ENCODE measurements at places on chromosomes 1 and 21.

- peak; percentile 55 for DNase-seq
- no peak overlapping the region for H3K27ac ChIP-seq
- no peak overlapping the region for H3K4me3 ChIP-seq
- H3K4me1 ChIP-seq: no peaks in the 10 kb centered on the region
- peaks cover 2% of the 10 kb centered on the region for H3K27me3 ChIP-seq
Measured at GRCh38 chr1:182069028-182069466, 7.5 kb upstream of the ZNF648 start.

DNA sequence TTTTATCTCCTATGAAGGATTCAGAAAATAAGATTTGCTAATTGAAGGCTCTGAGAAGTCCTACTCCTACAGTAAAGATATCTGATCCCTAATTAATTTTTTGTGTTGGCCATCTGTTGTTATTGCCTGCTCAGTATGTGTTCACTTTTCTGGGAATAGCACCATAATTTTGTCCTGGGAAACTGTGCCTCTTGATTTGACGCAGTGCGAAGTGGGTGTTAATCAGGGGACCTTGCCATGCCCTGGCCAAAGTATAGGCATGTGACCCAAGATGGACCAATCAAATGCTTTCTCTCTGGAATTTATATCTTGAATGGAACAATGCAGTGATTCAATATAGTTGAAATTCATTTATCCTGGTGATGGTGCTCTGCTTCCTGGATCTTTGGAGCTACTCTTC lies 30.4 kb upstream of the GNG12 start:
- no peak overlapping the region for H3K27ac ChIP-seq
- DNase-seq: no peak
- H3K27me3 ChIP-seq: no peaks in the 10 kb centered on the region
- no peaks in the 10 kb centered on the region for H3K4me1 ChIP-seq
- no peaks in the 10 kb centered on the region for H3K36me3 ChIP-seq
- H3K4me3 ChIP-seq: no peak overlapping the region

DNA sequence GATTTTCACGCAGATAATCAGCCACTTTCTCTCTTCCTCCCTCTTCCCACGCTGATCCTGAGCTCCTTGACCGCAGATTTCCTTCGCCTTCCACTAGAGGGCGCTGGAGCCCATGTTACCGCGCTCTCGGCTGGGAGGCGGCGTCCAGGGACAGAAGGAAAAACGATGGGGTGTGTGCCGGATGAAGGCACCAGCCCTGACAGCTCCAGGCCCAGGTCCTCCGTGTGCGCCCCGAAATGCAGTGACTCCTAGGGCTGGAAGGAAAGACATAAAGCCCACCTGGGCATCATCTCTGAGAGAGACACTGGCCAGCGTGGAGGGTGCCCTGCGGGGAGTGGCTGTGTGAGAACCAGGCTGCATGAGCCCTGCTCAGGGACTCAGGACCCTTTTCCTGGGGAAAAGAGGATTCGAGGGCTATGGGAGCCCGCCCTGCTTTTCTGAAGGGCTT lies 44.9 kb upstream of the CYP2J2 start:
- H3K4me1 ChIP-seq: peaks cover 4% of the 10 kb centered on the region
- H3K36me3 ChIP-seq: no peaks in the 10 kb centered on the region
- DNase-seq: no peak
- peaks cover 4% of the 10 kb centered on the region for H3K27me3 ChIP-seq
- no peak overlapping the region for H3K4me3 ChIP-seq
- no peak overlapping the region for H3K27ac ChIP-seq

GRCh38 chr1:182394055-182394775 lies 2.6 kb upstream of the GLUL start:
- H3K4me1 ChIP-seq: peaks cover 22% of the 10 kb centered on the region
- no peak overlapping the region for H3K27ac ChIP-seq
- DNase-seq: no peak

DNA sequence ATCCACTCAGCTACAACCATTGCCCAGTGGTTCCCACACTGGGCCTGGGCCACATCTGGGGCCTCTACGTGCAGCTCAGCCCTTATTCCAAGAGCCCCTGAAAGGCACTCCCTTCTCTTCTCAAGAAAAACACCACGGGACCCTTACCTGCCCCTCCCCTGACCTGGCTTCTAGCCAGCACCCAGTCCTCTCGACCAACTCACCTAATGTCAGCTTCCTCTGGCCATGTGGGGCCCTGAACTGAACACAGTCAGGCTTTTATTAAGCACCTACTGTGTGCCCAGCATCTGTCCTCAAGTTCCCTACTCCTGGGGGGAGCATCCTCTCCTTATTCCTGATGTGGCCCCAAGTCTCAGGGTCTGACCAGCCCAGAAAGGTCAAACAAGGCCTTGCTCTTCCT lies 208.4 kb downstream of the MATN1 start:
- H3K27me3 ChIP-seq: no peaks in the 10 kb centered on the region
- no peak for DNase-seq
- no peaks in the 10 kb centered on the region for H3K4me1 ChIP-seq
- H3K4me3 ChIP-seq: no peak overlapping the region

DNA sequence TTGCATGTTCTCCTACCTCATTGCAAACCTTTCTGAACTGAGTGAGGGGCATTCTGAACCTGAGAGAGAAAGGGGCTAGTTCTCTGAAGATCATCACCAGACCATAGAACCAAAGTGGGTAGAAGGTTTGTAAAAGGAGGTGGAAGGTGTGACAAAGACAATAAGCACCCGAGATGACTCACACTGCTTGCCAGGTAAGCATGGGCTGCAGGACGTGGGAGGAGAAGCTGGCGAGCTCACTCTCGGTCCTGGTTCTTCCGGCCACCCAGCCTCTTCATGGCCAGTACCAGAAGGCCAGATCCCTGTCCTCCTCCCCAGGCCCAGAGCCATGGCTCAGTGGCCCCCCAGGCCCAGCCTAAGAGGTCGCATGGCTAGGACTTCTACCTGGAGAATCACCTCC lies 128.3 kb downstream of the TMEM53 start:
- no peak overlapping the region for H3K27ac ChIP-seq
- no peaks in the 10 kb centered on the region for H3K27me3 ChIP-seq
- no peaks in the 10 kb centered on the region for H3K4me1 ChIP-seq

GRCh38 chr21:43985690-43986251 lies 26.3 kb upstream of the TRAPPC10 start:
- no peaks in the 10 kb centered on the region for H3K27me3 ChIP-seq
- no peak overlapping the region for H3K4me3 ChIP-seq
- H3K27ac ChIP-seq: no peak overlapping the region
- H3K4me1 ChIP-seq: no peaks in the 10 kb centered on the region
- DNase-seq: no peak
- H3K36me3 ChIP-seq: peaks cover 4% of the 10 kb centered on the region

DNA sequence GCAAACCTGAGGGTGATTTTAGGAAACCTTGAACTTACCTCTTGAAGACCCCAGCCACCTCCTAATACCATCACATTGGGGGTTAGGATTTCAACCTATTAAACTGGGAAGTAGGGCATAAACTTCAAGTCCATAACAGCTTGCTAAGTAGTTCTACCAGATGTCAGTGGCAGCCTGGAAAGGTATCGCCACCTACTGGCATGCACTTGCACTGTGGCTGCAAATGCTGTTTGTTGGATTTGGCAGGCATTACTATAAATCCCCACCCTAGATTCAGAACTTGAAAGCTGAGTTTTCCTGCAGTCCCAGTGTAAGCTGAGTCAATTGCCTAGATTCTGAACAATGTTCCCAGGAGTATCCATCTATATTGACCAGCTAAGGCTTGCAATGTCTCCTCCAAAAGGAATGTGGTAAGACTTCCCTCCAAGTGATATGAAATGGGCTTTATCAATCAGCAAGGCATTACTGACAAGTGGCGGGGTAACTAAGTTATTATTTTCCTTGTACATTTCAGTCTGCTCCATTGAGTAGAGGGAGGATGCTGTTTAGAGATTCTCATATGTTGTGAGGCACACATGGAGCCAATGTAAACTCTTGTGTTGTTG lies 474.5 kb downstream of the PTPRC start:
- DNase-seq: peak; percentile 52
- no peaks in the 10 kb centered on the region for H3K27me3 ChIP-seq
- H3K36me3 ChIP-seq: no peaks in the 10 kb centered on the region
- no peak overlapping the region for H3K4me3 ChIP-seq

GRCh38 chr1:110089561-110090275 lies 19.2 kb upstream of the ALX3 start:
- no peaks in the 10 kb centered on the region for H3K36me3 ChIP-seq
- H3K27me3 ChIP-seq: no peaks in the 10 kb centered on the region
- no peak overlapping the region for H3K4me3 ChIP-seq
- no peak for DNase-seq
- H3K4me1 ChIP-seq: no peaks in the 10 kb centered on the region

DNA sequence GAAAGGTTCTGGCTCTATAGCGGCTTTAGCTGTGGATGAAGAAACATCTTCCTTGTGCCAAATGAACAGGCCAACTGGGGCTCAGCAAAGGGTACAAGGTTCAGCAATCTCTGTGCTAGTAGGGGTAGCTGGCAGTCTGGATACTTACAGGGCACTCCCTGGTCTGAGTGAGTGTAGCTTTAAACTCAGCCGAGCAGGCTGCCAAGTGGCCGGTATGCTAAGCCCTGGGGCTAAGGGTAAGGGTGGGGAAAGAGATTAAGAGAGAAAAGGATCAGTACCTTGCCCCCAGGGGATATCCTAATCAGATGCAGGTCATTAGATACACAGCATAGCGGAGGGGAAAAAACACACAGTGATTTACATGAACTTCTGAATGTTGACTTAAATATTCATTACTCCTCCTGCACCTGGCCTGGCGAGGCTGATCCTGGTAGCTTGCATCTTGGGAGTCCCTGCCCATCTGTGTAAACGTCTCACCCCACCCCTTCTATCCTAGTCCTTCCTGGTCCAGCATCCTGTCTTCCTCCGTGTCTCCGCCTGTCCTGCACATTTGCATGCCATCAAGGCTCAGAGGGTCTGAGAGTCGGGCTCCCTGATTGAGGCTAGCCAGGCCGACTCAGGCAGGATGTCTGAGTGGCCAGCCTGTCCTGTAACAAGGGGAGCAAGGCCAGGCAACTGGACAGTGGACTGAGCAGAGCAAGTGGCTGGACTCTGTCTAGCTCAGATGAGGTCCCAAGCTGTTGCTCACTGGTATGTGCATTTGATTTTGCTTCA lies 39.5 kb upstream of the CNTN2 start:
- H3K36me3 ChIP-seq: no peaks in the 10 kb centered on the region
- no peak overlapping the region for H3K4me3 ChIP-seq
- H3K27ac ChIP-seq: no peak overlapping the region

GRCh38 chr1:193185211-193185610 lies 1.2 kb downstream of the B3GALT2 start:
- H3K4me1 ChIP-seq: peaks cover 3% of the 10 kb centered on the region
- H3K27ac ChIP-seq: no peak overlapping the region
- H3K27me3 ChIP-seq: no peaks in the 10 kb centered on the region
- no peak for DNase-seq
- H3K36me3 ChIP-seq: no peaks in the 10 kb centered on the region

- no peak overlapping the region for H3K27ac ChIP-seq
- no peak overlapping the region for H3K4me3 ChIP-seq
- no peaks in the 10 kb centered on the region for H3K27me3 ChIP-seq
- H3K36me3 ChIP-seq: no peaks in the 10 kb centered on the region
- H3K4me1 ChIP-seq: no peaks in the 10 kb centered on the region
Measured at GRCh38 chr1:17191990-17192242, 13.0 kb upstream of the PADI1 start.

GRCh38 chr1:209643285-209644020 lies 8.8 kb downstream of the LAMB3 start:
- no peak overlapping the region for H3K27ac ChIP-seq
- no peak overlapping the region for H3K4me3 ChIP-seq
- H3K4me1 ChIP-seq: no peaks in the 10 kb centered on the region
- H3K36me3 ChIP-seq: no peaks in the 10 kb centered on the region

- H3K36me3 ChIP-seq: no peaks in the 10 kb centered on the region
- no peak for DNase-seq
- no peaks in the 10 kb centered on the region for H3K4me1 ChIP-seq
- no peak overlapping the region for H3K27ac ChIP-seq
Measured at GRCh38 chr1:163188947-163189346, 13.8 kb downstream of the RGS5 start.

GRCh38 chr1:41371630-41372599 lies 10.7 kb downstream of the FOXO6 start:
- DNase-seq: no peak
- no peak overlapping the region for H3K27ac ChIP-seq
- H3K27me3 ChIP-seq: peaks cover 9% of the 10 kb centered on the region
- peaks cover 2% of the 10 kb centered on the region for H3K4me1 ChIP-seq

DNA sequence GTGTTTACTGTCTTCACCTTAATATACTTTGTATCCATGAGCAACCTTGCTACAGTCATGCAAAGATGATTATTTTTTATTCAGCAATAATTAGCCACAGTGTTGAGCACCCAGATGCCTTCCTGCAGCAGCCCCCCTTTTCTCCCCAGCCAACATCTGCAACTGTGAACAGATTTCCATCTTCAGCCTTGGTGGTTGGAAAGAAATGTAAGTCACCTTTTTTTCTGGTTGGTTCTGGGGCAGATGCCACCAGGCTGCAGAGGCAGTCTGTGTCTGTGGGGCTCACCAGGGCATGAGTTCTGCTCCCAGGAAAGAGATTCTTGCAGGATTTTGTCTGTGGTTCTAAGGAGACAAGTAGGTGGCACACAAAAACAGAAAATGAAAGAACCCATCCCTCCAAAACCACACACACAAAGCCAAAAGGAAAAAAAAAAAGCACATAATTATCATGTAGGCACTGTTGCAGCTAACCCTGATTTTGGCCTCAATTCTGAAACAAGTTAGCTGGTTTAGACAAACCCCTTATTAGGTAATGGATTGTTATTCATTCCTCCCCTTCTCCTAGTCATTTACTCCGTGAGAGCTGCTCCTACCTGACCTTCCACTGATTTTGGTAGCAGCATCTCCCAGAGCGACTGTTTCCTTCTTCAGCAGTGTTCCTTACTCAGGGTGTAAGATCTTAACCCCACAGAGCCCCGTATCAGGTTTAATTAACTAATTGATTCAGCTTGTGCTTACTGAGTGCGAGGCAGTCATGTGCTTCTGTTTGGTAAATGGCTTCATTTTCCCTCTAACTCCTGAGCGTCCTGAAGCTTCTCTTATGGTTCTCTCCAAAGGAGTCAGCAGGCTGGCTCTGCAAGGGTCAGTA lies 36.5 kb downstream of the GALNT2 start:
- H3K4me1 ChIP-seq: peaks cover 25% of the 10 kb centered on the region
- DNase-seq: no peak
- H3K4me3 ChIP-seq: no peak overlapping the region
- H3K27ac ChIP-seq: no peak overlapping the region

- peaks cover 49% of the 10 kb centered on the region for H3K36me3 ChIP-seq
- no peak overlapping the region for H3K27ac ChIP-seq
- H3K4me1 ChIP-seq: peaks cover 66% of the 10 kb centered on the region
- H3K27me3 ChIP-seq: no peaks in the 10 kb centered on the region
Measured at GRCh38 chr1:12206792-12207424, 22.9 kb upstream of the VPS13D start.

GRCh38 chr21:35488946-35489345 lies 439.8 kb upstream of the RUNX1 start:
- H3K4me1 ChIP-seq: no peaks in the 10 kb centered on the region
- peaks cover 2% of the 10 kb centered on the region for H3K27me3 ChIP-seq
- no peak for DNase-seq
- H3K4me3 ChIP-seq: no peak overlapping the region
- H3K36me3 ChIP-seq: no peaks in the 10 kb centered on the region

DNA sequence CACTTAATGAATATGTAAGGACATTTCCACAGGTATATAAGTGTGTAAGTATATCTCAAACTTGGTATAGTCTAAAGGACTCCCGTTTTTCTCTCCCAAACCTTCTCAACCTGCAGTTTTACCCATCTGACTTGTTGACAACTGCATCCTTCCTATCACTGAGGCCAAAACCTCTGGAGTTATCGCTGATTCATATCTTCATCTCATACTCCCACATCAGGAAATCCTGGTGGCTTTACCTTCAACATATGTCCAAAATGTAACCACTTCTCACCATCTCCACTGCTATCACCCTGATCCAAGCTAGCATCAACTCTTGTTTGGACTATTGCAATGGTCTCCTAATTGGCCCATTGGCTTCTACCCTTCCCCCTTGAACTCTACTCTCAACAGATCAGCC lies 30.4 kb downstream of the SLAMF6 start:
- no peak for DNase-seq
- H3K4me3 ChIP-seq: no peak overlapping the region
- H3K27me3 ChIP-seq: no peaks in the 10 kb centered on the region
- H3K36me3 ChIP-seq: peaks cover 79% of the 10 kb centered on the region
- H3K4me1 ChIP-seq: peaks cover 4% of the 10 kb centered on the region
